ENCODE measurements at places on chromosomes 16 and 17.
A peak's percentile ranks its signal among the peaks of the same experiment; 100 is the strongest.

DNA sequence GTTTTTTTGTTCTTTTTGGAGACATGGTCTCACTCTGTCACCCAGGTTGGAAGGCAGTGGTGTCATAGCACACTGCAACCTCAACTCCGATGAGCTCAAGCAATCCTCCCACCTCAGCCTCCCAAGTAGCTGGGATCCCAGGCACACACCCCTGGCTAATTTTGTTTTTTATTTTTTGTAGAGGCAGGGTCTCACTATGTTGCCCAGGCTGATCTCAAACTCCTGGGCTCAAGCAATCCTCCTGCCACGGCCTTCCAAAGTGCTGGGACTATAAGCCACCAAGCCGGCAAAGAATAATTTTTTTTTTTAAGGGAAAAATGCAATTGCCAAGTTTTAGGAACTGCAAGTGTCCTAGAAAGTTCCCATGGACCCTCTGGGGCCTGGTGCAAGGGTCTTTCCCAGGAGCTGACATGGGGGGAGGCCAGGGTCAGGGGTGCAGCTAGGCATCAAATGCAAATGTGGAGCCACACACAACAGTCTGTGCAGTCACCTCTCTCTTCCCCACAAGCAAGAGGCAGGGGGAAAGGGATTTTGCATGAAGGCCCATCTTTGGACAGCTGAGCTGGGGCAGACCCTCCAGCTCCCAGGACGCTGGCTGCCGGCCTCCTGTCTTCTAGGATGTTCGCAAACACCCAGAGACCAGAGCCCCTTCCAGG is 20.1 kb upstream of the BCAR1 start:
- DNase-seq: no peak

DNA sequence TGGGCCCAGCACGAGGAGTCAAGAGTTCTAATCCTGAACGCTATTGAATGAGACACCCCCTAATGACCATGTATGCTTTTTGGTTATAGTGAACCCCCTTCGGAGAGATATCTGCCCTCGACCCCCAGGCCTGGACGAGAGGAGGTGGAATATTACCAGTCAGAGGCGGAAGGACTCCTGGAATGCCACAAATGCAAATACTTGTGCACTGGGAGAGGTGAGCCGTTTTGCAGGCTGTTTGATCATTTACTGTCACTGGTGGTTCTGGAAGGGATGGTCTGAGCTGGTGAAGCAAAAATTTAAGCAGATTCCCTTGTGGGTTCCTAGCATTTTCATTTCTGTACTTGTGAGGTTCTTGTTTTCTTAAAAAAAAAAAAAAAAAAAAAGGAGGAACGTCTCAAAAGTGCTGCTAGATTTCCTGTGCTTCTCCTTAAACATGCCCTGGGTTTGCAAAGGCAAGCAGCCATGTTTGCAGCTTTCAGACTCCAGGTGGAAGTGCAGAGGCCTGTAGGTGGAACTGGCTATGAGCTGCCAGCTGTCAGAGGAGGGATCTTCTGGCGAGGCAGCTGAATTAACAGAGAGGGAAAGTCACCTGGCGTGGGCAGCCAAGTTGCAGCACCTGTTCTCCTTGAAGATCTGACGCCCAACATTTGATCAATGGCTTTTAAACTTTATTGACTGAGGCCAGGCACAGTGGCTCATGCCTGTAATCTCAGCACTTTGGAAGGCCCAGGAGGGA is 3.5 kb downstream of the MARVELD3 start:
- DNase-seq: no peak

DNA sequence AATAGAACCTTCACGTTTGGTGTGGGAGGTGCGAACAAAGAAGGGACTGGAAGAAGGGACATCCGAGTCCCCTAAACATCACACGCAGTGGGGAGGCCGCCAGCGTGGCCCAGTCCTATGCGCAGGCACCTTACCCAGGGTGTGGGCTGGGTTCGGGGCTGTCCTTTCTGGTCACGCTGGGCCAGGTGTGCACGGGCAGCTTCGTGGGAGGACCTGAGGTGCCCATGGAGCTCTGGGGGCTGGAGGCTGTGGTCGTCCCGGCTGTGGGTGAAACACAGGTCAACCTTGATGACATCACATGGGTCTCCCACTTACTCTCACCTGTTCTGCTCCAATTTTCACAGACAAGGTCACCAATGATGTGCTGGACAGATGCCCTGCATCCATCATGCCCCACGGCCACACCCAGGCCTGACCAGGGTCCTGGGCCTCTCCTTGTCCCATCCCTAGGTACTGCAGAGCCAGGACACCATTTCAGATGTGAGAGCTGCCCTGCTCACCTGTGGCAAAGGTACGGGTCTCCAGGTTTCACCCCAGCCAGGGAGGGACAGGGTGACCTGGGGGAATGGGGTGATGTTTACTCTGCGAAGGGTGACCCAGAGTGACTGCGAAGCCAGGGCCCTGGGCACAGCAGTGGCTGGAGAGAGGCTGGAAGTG is 3.1 kb downstream of the CD300C start:
- no peak for DNase-seq

DNA sequence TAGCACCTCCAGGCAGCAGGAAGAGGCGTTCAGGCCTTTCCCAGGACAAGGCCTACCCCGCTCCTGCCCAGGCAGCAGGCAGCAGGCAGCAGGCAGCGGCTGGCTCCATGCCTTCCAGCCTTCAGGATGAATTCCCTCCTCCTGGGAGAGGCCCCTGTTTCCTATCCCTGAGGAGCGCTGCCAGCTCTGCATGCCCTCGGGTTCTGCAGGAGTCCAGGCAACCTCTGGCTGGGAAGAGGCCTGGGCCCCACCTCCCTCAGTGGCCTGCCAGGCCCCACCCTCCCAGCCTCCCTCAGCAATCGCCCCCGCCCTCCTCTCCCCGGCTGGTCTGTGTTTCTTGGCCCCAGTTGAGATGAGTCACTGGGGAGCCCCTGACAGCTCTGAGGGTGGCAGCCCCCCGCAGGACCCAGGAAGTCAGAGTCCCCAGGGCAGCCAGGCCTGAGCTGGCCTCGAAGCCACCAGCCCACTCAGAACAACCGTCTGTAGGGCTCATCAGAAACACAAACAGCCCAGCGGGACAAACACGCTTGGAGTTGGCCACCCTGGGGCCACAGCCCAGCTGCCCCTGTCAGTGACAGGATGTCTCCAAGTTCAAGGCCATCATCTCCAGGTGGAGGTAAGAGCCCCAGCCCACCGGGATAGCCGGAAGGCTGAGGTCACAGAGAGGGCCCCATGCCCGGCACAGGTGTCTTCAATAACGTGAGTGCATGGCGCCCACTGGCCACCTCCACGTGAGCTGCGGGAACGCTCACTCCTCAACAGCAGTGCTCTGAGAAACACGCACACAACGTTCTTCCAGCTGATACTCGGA is 39.5 kb upstream of the CIBAR2 start:
- peak; percentile 62 for DNase-seq

DNA sequence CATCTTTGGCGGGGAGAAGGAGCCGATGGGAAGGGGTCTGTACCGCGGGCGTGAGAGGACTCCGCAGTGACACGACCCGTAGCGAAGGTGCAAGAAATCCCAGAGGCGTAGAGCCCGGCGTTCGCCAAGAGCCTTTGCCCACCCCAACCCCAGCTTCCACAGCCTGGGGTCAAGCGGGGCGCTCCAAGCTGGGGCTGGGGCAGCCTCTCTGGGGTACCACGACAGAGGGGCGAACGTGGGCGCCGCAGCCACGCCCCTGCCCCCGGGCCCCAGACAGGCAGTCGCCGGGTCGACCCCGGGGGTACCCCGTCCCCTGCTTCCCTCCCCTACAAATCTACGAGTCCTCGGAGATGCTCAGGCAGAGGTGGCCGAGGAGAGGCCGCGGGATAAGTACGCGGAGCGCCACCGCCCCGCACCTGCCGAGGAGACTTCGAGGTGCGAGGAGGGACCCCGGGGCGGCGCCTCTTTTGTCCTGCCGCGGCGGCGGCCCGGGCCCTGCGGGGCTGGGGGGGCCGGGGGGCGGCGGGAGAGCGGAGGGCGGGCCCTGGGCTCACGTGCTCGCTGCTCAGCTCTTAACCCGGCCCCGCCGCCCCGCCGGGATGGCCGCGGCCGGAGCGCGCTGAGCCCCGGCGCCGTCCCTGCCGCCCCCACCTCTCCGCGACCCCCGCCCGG is at the start of gene ADAM11:
TSS of gene ADAM11 (plus strand) at position 575 of the 672 bp plus-strand sequence. CDS start 212 bp downstream, outside the sequence.
- peak; percentile 35 for DNase-seq

- DNase-seq: peak; percentile 88
These were observed at the start of gene SDR42E1 for GRCh38 chr16:82011199-82011641. TSS of gene SDR42E1 (minus strand) at chr16:82011470. CDS start at chr16:82000858, 10,612 bp downstream.

- no peak for DNase-seq
These were observed 2.0 kb upstream of the GSE1 start for GRCh38 chr16:85611194-85611443.

DNA sequence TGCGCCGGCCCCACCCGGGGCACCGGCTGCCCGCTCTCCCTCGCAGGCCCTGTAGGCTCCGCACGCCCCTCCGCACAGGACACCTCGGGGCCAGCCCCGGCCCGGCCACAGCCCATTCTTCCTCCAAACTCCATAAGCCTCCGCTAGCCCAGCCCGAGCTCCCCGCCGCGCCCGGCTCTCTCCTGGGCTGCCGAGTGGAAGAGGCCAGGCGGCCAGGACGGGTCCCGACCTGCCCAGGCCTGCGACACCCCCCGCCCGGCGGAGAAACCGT is 397 bp downstream of the NCOR1 start:
- peak; percentile 52 for DNase-seq

DNA sequence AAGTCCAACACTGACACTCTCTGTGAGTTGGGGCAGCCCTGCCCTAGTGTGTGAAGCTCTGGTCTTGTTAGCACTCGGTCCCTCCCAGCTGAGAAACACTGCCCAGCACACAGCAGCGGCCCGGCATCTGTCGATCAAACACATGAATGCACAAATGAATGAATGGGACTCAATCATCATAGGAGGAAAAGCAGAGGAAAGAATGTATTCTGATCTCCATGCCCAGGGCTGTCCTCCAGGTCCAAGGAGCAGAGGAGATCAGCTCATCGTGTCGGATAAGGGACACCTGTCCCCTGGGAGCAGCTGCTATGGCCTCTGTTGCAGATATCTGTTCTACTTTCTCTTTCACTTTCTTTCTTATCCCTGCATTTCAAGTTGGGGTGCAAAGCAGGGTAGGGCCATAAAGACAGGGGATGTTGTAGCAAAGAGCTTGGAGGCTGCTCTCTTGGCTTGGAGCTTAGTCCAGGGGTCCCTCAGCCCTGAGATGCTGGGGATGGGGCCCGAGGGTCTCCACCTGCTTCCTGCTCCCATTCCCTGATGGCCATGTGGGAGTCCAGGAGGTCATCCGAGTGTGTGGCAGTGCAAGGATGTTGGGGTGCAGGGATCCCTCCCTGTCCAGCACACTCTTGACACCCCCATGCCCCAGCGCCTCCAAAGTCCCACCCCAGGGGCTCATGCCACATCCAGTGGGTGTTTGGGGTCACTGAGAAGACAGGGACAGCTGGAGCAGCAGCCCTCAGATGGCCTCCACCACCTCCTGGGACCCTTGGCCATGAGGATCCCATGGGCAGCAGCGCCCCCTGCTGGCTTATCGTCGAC is 88.2 kb downstream of the IRF8 start:
- DNase-seq: peak; percentile 23

- peak; percentile 95 for DNase-seq
These were observed 313.1 kb upstream of the TNRC6C start for GRCh38 chr17:77645072-77646045.

- no peak for DNase-seq
These were observed 18.2 kb downstream of the DNAH17 start for GRCh38 chr17:78558989-78559388.

DNA sequence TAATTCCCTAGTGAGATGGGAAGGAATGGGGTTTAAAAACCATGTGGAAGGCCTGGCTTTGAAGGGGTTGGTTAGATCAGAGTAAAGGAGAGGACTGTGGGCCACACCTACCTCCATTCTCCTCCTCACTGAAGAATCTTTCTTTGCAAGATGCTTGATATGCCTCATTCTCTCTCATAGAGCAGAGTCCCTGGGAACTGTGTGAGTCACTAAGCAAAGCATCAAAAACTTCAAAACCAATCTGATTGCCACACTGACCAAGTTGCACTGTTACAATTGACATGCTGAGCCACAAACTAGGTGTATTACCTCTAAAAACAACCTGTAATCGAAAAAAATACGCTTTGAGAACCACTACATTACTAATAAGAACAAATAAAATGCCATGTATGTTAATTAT is 2.0 kb downstream of the TUBD1 start:
- DNase-seq: no peak

- DNase-seq: no peak
These were observed 13.2 kb downstream of the C17orf50 start for GRCh38 chr17:35773679-35774425.

GRCh38 chr17:1636732-1637285 is 8.2 kb upstream of the SLC43A2 start:
- no peak for DNase-seq

DNA sequence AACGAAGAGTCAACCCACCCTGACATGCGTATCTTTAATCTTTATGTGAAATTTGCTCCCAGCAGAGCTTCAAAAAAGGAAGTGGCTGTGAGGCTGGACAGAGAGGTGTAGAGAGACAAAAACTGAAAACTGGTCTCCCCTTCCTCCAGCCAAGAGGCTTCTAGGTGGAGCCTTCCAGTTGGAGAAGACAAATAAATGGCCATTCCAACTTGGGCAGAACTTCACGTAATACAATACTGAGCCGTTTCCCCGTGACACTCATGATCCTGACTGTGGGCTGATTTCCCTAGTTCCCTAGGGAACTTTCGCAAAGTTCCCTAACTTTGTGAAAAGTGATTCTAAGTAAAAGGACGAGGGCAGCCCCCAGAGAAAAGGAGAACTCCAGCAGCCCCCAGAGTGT is 78.8 kb downstream of the ZFHX3 start:
- DNase-seq: no peak

GRCh38 chr16:522320-523096 is 5.0 kb upstream of the CAPN15 start:
- DNase-seq: no peak

DNA sequence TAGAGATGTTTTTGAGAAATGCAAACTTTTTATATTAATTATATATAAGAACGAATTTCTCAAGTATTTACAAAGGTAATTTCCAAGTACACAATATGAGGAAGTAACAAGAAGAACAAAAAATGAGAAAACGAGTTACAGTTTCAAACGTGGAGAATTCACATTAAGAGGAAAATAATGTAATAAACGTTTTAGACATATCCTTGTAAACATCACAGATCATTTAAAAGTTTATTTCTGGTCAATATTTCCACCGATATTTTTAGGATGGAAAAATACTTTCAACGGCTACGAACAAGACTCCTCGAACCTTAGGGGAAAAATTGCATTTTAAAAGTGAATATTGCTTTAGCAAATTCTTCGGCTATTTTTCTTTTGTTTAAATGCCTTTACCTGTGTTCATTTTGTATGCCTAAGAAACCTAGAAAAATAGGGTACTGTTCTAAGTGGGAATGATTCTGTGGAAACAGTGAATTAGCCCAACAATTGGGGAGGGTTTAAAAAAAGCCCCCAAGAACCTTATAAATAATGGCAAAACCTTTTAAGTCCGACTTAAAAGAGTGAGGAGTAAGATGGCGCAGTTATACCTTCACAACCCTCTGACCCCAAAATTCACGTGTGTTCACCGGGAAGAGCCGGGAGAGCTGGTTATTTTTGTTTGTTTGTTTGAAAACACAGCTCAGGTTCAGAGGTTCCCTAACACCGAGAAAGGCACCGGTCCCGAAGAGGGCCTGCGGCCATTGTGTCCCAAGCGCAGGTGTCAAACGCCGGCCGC is 3.3 kb downstream of the HNF1B start:
- peak; percentile 29 for DNase-seq

Data from NCI-H524 (cell line).